Hippocampal formation (tissue), 2 donors: ENCODE measurements at places on chromosomes 12 and 14.

DNA sequence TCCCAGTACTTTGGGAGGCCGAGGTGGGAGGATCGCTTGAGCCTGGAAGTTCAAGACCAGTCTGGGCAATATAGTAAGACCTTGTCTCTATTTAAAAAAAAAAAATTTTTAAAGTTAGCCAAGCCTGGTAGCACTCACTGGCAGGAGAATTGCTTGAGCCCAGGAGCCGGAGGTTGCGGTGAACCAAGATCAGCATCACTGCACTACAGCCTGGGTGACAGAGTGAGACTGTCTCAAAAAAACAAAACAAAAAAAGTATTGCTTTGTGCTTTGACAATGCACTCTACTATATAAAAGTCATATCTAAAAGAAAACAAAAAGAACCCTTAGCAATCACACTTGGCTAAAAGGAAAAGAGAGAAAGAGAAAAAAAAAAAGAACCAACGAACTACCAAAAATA is 26.8 kb downstream of the GNPTAB start:
- DNase-seq, result no peak

DNA sequence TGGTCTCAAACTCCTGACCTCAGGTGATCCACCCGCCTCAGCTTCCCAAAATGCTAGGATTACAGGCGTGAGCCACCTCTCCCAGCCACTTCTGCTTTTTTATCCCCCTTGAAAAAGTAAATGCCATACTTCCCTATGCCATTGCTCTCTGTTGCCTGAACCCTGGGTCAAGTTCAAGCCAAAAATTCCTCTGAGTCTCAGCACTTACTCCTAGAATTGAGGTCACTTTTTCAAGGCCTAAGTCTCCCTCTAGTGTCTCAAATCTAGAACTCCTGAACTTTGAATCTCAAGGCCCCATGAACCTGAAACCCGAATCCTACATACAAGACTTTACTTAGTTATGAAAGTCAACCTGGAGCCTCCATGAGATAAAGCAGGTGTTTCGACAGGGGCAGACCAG is 1.4 kb upstream of the APOBEC1 start:
- DNase-seq, result no peak

DNA sequence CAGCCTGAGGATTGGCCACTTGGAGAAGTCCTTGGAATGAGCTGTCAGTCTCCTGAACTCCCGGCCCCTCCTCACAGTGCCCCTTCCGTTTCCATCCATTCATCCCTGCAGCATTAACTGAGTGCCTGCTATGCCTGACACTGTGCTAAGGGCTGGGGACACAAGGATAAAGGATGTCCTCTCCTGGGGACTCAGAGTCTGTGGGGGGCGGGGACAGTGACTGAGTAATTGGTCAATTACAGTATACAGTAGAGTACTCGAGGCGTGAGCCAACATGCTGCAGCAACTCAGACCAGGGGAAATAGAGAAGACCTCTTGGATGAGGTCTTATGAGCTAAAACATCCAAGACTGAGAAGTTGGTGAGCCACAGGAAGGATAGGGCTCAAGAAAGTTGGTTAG is 43.4 kb upstream of the PWP1 start:
- no peak for DNase-seq

GRCh38 chr12:80264386-80264785 is 165.0 kb downstream of the OTOGL start:
- DNase-seq, result no peak

- no peak for DNase-seq
Observed at GRCh38 chr12:107326237-107326636, 232.9 kb upstream of the CRY1 start.
